ENCODE measurements at places on chromosomes 4 and X. TPM values are rescaled to one million over a fixed set of nuclear protein-coding genes. Genes with fewer than 3 reads are reported as not detected.

GRCh38 chr4:74449571-74450297 is 4.8 kb downstream of the AREG start:
- DNase-seq: no peak

DNA sequence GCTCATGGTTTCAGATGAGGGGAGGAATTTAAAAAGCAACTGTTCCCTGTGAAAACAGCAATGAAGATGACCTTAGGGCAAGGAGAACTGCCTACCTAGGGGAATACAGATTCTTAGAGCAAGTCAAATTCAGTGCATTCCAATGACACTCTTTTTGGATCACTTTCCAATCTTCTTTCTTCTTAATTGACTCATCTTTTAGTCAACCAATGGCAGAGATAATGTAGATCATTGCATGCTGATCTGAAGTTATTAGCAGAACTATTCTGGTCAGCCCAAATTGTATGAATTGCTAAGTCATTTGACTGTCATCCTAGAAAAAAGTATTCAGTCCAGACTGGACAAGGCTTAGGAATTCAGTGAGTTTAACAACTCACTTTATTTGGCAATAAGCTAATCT is 12.6 kb upstream of the NR3C2 start:
- DNase-seq: no peak

GRCh38 chr4:119641765-119642164 is 13.2 kb upstream of the PDE5A start:
- DNase-seq: no peak

GRCh38 chr4:25697516-25697915 is 41.9 kb downstream of the SLC34A2 start:
- DNase-seq: no peak

- no peak for DNase-seq
Measured at GRCh38 chrX:12378706-12379105, 240.4 kb downstream of the FRMPD4 start.

- no peak for DNase-seq
Measured at GRCh38 chrX:20432048-20432447, 165.3 kb upstream of the RPS6KA3 start.

DNA sequence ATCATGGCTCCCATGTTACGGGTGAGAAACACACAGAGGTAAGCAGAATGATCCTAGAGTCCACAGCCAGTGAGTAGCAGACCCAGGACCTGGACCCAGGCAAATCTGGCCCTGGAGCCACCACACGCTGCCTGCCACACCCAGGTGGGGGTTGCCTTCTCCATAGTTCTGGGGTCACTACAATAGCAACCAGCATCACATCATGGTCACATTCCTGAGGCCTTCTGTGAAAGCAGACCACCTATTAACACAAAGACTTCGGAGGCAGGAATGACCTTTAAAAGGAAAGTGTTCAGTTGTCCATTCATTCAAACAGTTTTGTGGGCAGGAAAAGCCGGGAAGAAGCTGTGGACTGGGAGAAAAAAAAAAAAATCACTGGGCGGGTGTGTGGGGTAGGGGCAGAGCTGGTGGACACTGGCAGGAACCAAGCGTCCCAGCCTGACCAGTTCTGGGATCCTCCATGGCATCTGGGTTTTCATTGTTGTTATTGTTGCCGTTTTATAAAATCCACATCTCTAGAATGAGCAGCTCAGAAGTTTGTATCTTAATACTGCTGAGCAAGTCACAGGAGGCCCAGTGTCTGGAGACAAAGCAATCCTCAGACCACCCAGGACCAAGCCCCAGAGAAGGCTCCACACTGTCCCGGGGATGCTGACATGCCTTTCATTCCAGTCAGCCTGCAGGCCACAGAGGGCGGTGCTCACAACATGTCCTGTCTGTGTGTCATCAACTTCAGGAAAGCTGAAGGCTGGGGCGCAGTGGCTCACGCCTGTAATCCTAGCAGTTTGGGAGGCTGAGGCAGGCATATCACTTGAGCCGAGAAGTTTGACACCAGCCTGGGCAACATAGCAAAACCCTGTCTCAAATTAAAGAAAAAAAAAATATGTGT is 67.0 kb downstream of the SEL1L3 start:
- no peak for DNase-seq

DNA sequence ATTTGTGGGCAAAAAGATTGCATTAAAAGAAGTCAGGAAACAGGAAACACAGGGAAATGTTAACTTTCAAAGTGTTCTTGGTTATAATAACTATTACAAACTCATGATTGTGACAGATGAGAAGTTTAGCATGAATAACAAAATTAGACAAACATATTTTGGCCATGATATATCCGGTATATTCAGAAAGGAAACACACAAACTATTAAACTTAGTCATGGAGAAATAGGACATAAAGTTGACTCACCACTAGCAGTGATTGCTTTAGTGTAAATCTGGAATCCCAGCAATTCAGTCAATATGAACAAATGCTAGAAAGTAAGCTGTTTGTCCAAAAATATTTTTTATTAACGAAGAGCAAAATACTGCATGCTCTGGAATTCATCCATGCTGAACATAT is 1299.9 kb downstream of the C4orf33 start:
- no peak for DNase-seq

DNA sequence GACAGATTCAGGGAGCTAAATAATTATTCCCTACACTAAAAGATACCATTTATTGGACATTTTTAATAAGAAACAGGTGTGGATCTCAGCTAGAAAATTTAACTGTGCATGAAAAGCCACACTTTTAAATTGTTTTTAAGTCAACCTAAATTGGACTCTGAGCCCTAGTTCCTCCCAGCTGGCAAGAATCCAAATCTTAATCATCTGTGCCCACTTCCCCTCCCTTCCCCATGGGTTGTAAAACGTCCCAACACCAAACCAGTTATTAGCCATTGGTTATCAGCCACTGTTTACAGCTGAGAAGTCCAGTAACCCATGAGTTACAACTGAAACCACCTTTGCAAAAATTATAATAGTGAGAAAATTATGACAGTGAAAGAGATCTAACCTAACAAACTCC is 125.6 kb upstream of the S100G start:
- no peak for DNase-seq

Gene ASB12
- not detected for polyA plus RNA-seq

- DNase-seq: no peak
Measured at GRCh38 chr4:125527681-125528080, 212.9 kb downstream of the FAT4 start.

DNA sequence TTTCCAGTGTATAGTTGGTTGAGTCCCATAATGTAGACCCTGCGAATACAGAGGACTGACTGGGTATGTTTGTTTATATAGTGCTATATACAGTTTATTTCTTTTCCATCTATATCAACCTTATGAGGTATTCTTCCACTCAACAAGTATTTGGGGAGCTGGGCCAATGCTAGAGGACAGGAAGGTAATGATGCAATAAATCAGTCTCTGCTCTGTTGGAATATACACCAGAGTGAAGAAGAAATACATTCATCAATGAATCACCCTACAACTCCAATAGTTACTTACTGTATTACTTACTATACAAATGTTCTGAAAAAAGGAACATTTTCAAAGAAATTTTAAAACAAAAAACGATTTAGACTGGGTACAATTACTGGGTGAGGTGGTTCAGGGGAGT is 2.1 kb upstream of the ARSJ start:
- no peak for DNase-seq

DNA sequence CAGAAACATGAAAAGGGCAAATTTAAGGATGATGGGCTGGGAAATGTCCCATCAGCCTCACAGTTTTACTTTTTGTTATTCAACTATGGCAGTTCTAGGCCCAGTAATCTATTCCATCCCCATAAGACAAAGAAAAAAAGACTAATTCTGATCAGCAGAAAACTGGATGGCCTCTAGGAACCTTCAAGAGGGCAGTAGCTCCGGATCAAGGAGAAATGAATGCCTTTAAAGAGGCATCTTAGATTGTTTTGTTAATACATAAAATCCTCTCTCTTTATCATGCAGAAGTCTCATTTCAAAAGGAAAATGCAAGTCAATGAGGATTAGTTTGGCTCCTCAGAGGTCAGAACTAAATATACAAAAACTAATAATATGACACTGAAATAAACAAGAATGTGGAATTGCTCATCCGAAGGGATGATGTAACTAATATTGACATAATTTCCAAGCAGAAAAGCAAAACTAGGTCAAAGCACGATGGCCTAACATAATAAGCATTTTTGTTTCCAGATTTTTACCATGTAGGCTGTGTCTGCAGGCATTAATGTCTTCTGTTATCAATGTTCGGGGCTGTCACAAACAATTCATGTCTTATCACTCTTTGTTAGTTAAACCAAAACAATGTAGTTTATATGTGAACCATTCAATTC is 8.8 kb downstream of the MID1 start:
- no peak for DNase-seq

Gene LRCH2
- polyA plus RNA-seq: 3.5 TPM

DNA sequence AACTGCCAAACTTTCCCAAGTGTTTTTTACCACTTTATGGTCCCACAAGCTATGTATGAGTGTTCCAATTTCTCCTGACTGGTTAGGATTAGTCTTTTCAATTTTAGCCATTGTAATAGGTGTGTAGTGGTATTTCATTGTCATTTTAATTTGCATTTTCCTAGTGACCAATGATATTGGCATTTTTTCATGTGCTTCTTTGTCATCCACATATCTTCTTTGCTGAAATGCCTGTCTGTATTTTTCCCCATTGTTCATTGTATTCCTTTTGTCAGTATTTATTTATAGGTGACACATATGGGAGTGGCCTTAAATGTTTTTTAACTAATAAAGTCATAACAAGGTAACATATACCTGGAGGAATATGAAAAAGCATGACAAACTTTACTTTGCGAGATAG is 9.2 kb upstream of the UBE2D3 start:
- no peak for DNase-seq

DNA sequence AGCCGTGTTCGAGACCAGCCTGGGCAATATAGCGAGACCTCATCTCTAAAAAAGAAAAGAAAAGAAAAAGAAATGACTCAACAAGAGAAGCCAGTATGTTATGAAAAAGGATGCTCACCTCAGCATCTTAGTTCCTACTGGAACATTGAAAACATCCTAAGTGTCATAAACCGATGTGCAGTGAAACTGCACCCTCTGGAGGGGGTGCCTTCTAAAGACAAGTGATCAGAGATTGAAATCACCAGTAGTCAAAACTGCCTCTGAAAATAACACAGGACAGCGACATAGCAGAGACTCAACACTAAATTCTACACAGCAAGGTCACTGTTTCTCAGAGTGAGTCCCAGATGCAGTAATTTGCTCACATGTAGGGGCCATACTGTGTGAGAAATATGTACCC is 28.0 kb upstream of the ATP6AP2 start:
- no peak for DNase-seq

Gene EVC
- polyA plus RNA-seq: not detected

DNA sequence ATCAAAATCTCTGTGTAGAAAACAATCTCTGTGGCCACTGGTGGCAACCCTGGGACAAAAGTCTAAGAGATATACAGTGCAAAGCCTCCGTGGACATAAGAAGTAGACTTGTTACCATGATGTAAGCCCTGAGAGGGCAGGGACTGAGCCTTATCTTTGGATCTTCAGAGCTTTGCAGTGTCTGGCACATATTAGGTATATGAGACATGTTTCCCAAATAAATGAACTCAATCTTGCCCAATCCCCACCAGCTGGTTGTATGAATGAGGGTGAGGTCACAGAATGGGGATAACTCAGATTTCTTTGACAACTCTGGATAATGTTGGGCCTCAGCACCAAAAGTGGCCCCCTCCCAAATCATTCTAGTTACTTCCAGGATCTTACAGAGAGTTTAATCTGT is 511.4 kb upstream of the DIPK2B start:
- no peak for DNase-seq

DNA sequence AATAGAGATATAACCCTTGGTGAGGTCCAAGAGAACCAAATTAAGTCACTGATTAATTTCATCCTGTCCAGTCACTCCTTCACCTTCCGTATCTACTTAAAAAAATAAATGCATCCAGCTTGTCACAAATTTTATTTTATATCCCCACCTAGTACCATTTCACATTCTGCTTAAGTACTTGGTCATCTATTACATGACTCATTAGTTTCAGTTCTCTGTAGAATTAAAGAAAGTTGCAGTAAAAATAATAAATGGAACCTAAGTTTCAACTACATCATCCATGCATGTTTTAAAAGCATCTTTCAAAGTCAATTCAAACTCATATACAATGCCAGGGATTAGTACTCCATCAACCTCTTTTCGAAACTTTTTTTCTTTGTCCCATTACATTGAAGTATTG is 130.2 kb downstream of the SH2D1A start:
- DNase-seq: no peak

Gene CAPN6
- polyA plus RNA-seq: 753 TPM

DNA sequence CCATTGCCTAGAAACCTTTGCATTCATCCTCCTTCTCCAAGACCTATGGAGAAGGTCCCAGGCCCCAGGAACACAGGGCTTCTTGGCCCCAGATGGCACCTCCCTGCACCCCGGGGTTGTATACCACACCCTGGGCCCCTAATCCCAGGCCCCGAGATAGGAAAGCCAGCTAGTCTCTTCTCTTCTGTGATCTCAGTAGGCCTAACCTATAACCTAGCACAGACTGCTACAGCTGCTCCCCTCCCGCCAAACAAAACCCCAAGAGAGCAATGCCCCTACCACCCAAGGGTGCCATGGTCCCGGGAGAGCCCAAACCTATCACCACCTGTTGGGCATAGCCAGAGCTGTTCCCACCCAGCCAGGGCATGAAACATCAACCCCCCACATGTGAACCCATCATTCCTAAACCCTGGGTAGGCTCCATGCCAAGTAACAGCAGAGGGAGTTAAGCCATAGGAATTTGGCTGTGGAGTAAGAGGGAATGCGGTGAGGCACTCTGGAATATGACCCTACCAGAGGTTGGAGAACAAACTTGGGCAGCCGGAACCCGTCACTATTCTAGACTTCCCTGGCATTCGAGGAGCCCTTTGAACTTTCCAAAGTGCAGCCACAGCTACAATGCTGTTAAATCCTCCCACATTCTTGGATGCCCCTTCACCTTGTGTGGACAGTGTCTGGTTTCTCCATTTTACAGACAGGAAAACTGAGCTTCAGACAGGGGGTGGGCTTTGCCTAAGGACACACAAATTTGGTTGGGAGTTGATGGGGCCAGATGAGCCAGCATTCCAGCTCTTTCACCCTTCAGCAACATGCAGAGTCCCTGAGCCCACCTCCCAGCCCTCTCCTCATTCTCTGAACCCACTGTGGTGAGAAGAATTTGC is 10.9 kb upstream of the SASH3 start:
- no peak for DNase-seq

Gene RBMX2
- 22.8 TPM for polyA plus RNA-seq

Gene GAGE12F
- not detected for polyA plus RNA-seq
